ENCODE measurements at places on chromosomes 4 and X.

DNA sequence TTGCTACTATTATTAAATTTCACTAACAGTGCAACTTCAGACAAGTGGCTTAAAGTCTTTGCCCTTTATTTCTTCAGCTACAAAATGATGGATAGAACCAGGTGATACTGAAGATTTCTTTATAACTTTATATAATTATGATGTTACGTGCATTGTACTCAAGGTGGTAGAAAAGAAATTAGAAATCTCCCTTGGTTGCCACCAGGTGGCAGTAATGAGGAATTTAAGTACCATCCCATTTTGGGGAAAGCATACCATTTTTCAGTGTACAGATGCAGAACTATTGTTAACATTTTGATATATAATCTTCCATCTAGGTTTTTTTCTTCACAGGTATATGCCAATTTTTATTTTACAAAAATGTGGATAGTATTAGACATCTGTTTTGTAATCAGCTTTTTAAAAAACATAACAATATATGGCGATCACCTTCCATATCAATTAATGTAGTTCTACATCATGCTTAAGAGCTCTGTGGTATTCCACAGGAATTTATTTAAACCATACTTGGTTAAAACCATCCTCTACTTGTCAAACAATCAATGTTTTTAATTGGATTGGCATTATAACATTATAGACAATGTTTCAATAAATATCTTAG is 37.7 kb upstream of the RAB33B start:
- DNase-seq = no peak

- DNase-seq = no peak
These were observed 31.0 kb downstream of the SRPX start for GRCh38 chrX:38189431-38190250.

DNA sequence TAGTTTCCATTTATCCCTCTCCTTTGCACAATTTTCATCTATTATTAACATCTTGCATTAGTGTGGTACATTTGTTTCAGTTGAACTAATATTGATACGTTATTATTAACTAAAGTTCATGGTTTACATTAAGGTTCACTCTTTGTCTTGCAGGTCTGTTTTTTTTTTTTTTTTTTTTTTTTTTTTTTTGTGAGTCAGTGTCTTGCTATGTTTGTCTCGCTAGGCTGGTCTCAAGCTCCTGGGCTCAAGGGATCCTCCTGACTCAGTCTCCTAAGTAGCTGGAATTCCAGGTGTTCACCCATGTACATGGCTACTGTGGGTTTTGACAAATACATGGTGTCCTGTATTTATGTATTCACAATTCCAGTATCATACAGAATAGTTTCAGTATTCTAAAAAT is 6.8 kb downstream of the TBC1D19 start:
- DNase-seq = no peak

DNA sequence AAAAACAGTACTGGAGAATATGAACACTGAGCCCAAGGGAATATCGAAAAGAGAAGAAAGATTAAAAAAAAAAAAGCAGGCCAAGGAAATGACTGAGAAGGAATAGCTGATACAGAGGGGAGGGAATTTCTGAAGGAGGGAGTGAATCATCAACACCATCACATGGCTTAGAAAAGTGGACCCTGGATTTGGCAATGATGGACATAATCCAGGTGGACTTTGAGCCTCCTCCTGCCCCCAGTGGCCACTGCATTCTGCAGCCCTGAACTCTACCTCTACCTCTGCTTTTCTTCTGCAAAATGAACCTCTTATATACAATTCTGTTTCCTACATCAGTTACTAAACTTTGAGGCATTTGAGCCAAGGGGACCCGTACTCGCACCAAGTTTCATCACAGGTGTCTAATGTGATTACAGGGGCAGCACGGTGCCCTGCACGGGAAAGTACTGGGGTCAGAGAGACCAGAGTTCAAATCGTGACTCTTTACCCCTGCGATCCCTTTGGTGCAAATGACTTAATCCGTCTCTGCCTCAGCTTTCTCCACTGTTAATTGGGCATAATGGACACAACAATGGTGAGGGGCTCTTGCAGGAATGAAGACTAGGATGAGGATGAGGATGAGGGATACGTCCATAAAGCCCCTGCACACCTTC is 1.1 kb downstream of the OCIAD2 start:
- DNase-seq = no peak

DNA sequence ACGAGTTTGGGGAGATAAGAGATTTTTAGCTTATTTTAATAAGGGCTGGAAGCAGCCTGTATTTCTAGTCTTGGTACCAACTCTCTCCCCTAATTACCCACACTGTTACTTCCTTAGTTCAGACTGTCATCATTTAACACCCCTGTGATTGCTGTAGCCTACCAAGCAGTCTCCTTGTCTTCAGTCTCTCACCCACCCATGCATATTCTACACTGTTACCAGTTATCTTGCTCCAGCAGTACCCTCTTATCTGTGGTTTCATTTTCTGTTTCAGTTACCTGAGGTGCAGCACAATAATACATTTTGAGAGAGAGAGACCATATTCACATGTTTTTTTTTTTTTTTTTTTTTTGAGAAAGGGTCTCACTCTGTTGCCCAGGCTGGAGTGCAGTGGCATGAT is 80.2 kb downstream of the DIAPH2 start:
- no peak for DNase-seq

- no peak for DNase-seq
These were observed 107.9 kb downstream of the EFHC2 start for GRCh38 chrX:44235534-44235933.

- no peak for DNase-seq
These were observed 138.9 kb downstream of the NPNT start for GRCh38 chr4:106034220-106034619.

GRCh38 chr4:11376571-11376970 is 52.1 kb downstream of the HS3ST1 start:
- no peak for DNase-seq

GRCh38 chr4:122542411-122543236 is 78.2 kb downstream of the IL21 start:
- no peak for DNase-seq

DNA sequence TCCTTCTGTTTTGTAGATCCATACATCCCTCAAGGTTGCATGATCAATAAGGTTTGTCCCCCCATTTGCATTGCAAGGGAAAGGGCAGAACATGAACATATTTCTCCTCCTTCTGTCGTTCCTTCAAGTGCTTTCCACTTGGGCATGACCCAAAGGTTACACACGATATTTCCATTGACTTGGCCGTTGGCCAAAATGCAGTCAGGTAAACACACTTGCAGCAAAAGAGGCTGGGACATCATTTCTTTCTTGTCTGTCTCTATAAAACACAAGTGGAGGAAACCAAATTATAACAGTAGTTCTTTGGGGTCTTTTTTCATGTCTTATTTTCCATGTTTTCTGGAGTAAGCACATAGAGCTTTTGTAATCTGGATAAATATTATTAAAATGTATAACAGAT is 156.1 kb downstream of the FRAS1 start:
- no peak for DNase-seq
